Activated CD8-positive, alpha-beta T cell treated with anti-CD3 and anti-CD28 coated beads, Interleukin-2, amount 10 ng/mL, durations not matched to agents 7 days and 5 days (primary cell): ENCODE measurements at places on chromosomes 16 and 17. TPM values are rescaled to one million over a fixed set of nuclear protein-coding genes. Genes with fewer than 3 reads are reported as not detected.

DNA sequence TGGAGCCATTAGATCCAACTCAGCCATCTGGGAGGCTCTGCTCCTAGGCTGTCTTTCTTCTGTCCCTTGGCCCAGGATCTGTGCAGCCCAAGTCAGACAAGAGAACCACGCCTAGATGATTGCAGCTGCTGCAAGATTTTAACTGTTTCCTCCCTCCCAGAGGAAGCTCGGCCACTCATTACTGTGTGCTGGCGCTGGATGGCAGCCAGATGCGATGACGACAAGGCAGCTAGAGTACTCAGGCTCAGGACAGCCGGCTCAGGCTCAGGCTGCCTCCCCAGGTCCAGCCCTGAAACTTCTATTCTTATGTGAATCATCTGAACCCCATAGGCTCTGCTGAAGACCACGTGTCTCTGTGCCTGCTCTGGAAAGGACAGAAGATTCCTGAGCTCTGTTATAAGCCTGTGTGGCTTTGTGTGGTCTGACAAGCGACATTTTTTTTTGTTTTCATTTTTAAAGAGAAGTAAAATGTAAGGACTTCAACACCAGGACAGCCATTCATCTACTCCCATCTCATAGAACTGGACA lies 32.1 kb upstream of the FBXW10B start:
- peak; percentile 57 for DNase-seq

DNA sequence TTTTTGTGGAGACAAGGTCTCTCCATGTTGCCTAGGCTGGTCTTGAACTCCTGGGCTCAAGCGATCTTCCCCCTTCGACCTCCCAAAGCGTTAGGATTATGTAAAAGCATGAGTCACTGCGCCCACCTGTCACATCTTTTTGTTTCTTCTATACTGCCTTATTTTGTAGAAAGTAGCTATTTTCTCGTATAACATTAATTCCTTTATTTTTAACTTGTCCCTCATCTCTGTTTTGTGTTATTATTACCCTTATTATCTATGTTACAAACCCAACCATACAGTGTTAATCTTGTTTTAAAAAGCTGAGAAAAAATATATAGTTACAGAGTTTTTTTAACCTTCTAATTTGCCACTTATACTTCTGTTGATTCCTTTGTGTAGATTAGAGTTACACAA lies 1.4 kb upstream of the TXNDC11 start:
- no peak for DNase-seq

GRCh38 chr16:79005096-79005495 lies 595.4 kb downstream of the MAF start:
- no peak for DNase-seq

- no peak for DNase-seq
Measured at GRCh38 chr17:58684003-58684402, 7.8 kb downstream of the TEX14 start.

DNA sequence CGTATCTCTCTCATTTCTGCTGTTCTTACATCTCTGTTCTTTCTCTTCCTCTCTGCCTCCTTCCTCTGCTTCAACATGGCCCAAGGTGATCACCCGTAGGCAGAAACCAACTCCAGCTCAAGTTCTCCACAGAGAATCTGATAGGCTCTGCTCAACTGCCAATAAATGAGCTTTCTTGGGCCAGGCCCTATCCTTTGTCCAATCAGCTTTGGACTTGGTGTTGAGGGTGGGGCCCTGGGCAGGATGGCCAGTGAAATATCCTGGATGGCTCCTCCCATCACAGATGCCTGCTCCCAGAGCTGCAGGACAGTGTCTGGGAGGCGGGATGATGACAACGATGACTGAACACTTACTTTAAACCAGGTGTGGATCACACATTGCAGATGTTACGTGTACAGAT lies 17.4 kb upstream of the BRD7 start:
- no peak for DNase-seq

DNA sequence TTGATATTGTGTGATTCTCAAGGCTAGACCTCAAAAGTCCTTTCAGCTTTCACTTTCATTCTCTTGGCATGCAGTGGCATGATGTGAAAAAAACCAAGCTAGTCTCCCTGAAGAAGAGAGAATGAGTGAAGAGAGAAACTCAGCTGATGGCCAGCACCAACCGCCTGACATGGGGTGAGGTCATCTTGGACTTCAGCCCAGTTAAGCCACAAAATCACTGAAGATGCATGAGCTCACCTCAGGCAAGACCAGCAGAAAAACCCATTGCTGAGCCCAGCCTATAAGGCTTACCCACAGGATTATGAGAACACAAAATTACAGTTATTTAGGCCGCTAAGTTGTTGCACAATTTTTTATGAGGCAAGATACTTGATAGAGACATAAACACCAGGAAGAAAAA lies 496.5 kb downstream of the TOX3 start:
- no peak for DNase-seq

GRCh38 chr17:64441772-64442540 lies 7.0 kb upstream of the MILR1 start:
- peak; percentile 40 for DNase-seq

- DNase-seq: no peak
Measured at GRCh38 chr16:2210386-2211365, at the start of gene BRICD5. Gene BRICD5 (minus strand): TSS chr16:2210863. CDS start chr16:2210833, 30 bp downstream.

DNA sequence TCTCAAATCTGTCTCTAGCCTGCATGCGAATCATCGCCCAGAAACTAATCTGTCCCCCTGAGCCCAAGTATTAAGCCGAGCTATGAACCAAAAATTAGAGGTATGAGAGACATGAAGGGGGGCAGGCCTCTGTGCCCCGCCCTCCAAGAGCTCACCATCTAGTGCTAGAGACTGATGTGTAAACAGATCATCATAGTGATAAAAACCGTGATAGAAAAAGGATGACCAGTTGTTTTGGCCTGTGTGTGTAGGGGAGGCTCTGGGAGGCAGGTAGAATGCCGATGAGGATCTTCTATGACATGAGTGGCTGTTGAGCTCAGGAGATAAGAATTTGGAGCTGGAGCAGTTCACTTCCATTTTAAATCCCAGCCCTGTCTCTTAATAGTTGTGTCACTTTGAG lies 89.1 kb upstream of the TBX2 start:
- no peak for DNase-seq

- no peak for DNase-seq
Measured at GRCh38 chr17:60325730-60326524, 66.0 kb downstream of the USP32 start.

DNA sequence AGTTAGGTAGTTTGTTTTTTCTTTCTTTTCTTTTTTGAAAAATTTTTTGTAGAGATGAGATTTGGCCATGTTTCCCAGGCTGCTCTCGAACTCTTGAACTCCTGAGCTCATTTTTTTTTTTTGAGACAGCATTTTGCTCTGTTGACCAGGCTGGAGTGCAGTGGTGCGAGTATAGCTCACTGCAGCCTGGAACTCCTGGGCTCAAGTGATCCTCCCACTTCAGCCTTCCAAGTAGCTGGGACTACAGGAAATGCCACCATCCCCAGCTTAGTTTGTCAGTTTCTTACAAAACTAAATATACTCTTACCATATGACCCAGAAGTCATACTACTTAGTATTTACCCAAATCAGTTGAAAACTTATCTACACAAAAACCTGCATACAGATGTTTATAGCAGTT lies 14.4 kb upstream of the FBXO47 start:
- DNase-seq: no peak

- no peak for DNase-seq
Measured at GRCh38 chr17:27492470-27492869, 36.2 kb downstream of the KSR1 start.

Gene WWP2
- 64.5 TPM for total RNA-seq

Gene FN3K
- total RNA-seq: 1.9 TPM

Gene SOX15
- total RNA-seq: 0.29 TPM

Gene RGS11
- not detected for total RNA-seq
